ENCODE measurements at places on chromosomes 13 and 19. TPM values are rescaled to one million over a fixed set of nuclear protein-coding genes. Genes with fewer than 3 reads are reported as not detected.

The CBLC gene
- polyA plus RNA-seq: 5.6 TPM

The SYT5 gene
- polyA plus RNA-seq: 0.47 TPM

DNA sequence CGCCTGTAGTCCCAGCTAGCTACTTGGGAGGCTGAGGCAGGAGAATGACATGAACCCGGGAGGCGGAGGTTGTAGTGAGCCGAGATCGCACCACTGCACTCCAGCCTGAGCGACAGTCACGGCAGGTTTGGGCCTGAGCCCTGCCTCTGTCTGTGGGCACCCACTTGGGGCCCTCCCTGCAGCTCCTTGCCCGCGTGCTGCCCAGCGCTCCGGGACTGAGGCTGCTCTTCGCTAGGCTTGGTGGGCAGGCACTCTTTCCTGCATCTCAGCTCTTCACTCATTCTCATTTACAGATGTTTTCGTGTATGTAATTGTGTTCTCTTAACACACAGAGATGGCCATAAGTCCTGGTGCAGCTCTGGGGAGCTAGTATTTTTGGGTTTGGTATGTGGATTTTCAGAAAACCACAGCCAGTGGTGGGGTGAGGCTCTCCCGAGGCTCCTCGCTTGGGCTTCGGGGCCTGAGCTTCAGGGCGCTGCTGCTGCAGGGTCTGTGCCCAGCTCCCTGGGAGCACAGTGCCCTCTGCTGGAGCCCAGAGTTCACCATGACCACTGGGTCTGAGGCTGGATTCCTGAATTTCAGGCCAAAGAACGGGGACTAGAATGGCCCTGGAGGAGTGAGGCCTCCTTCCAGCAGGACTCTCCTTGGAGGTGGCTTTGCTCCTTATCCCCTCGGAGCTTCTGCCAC is 15.2 kb downstream of the UPF1 start:
- peak; percentile 68 for DNase-seq

- DNase-seq: no peak
Measured at GRCh38 chr13:71672512-71672911, 194.5 kb downstream of the DACH1 start.

GRCh38 chr13:66348745-66349690 is 881.1 kb downstream of the PCDH9 start:
- DNase-seq: no peak

Measured in renal cortex interstitium (tissue), 15 donors.